ENCODE measurements at places on chromosomes 4 and X.

GRCh38 chrX:40411340-40412111 is 169.2 kb upstream of the ATP6AP2 start:
- DNase-seq, result no peak

DNA sequence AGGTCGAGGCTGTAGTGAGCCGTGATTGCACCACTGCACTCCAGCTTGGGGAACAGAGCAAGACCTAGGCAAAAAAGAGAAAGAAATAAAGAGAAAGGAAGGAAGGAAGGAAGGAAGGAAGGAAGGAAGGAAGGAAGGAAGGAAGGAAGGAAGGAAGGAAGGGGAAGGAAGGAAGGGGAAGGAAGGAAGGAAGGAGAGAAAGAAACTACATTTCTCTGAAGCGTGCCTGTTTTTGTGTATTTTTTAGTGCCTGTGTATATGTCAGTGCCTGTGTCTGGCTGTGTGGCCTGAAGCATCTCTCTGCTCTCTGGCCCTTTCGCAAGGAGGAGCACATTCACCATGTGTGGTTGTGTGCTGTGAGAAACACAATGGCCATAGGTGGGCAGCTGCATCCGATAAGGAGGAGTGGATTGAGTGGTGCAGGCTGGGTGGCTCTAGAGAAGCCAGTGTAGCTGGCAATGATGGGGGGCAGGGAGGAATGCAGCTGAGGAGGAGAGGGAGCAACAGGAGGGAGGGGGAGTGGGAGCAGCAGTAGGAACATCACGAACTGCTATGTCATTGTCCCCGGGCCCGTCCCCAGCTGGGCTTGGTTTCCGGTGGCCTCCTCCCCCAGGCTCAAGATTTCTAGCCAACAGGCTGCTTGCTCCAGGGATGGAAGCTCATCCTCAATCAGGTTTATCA is 11.4 kb downstream of the SYN1 start:
- DNase-seq, result no peak

- DNase-seq, result no peak
These were observed at the start of gene NRK for GRCh38 chrX:105822138-105823091. NRK (plus strand) TSS chrX:105822539; CDS start chrX:105822846, 307 bp downstream.

GRCh38 chr4:45284400-45285085 is 558.2 kb upstream of the GNPDA2 start:
- no peak for DNase-seq

- no peak for DNase-seq
These were observed 58.2 kb downstream of the NAA11 start for GRCh38 chr4:79267671-79268070.

DNA sequence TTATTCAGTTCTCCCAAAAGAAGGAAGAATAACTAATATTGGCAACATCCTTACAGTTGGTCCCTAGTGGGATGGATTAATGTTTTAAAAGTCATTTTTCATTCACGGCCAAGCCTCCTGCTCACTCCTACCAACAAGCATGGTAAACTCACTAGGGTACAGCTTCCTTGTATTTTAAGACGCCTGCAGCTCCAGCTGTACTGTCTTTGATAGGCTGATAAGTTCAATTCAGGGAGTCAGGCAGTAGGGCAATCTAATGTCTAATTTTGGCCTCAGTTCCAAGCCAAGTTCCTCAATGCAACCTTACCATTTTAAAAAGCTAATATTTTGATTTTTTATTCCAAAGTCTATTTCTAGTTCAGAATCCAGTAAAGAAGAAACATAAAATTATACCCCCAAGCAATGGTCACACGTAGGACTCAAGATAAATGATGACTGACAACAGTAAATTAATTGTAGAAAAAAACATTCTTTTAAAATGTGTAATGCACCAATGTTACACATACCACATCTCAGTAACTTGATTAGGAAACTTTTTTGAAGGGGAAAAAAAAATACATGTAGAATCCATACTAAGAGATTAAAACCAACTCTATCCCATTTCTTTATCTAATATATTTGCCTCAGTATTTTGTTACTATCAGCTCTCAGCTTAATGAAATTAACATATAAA is 9.3 kb downstream of the LCORL start:
- DNase-seq, result no peak
